ENCODE measurements at places on chromosomes 1 and 21.

DNA sequence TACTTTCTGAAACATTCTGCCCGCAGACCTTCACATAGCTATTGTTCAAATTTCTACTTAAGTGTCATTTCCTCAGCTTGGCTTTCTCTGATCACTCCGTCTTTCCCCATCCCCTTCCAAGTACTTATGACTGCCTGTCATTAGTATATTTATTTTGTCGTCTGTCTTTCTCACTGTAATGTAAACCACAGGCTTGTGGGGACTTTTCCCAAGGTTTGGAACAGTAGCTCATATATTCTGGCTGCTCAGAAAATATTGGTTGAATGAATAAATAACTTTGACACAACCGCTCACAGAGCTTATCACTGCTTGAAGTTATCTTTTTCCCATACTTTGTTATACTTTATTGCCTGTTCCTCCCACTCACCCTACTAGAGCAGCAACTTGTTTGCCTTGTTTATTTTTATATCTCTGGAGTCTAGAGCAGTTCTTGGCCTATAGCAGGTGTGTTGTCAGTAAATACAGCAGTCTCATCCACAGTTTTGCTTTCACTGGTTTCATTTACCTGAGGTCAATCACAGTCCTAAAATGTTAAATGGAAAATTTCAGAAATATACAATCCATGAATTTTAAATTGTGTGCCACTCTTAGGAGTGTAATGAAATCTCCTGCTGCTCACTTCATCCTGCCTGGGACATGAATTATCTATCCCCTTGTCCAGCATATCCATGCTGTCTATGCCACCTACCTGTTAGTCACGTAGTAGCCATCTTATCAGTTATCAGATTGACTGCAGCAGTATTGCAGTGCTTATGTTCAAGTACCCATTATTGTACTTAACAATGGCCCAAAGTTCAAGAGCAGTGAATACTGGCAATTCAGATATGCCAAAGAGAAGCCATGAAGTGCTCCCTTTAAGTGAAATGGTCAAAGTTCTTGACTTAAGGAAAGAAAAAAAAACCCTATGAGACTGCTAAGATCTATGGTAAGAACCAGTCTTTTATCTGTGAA is 2.4 kb upstream of the CNIH4 start:
- no peak for DNase-seq

DNA sequence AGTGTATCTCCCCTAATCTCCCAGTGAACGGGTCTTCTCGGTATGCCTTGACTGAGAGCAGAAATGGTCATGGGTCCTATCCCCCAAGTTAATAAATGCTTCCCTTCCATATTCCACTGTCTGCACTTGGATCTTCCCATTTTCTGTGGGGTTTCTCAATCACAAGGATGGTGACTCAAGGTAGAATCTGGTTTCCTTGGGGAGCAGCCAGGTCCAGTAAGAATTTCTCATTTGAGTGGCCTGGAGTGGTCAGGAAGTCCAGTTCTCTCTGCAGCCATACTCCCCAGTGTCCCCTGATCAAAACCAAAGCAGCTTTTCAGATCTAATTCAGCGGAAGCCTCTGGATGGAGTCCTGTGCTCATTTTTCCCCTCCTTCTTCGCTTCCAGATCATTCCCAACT is 14.8 kb upstream of the SLC27A3 start:
- no peak for DNase-seq

DNA sequence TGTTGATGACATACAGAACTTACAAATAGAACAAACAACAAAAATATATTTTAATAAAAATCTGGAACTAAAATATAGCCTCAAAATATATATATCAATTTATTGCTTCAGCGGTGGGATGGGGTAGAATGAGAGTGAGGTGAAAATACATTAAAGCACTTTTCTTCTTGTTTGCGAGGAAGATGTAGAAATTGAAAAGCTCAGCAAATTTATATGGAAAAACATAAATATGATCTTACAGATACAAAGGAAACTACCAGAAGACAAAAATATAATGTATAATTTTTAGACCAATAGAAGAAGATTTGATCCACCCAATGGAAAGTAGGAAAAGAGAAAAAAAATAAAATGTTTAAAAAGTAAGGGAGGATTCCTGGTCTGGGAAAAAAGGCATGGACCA is 372.2 kb downstream of the DISC1 start:
- no peak for DNase-seq

- no peak for DNase-seq
These were observed 84.3 kb upstream of the COA6 start for GRCh38 chr1:234288946-234289345.

- no peak for DNase-seq
These were observed 60.8 kb upstream of the KCNJ15 start for GRCh38 chr21:38196036-38196435.

DNA sequence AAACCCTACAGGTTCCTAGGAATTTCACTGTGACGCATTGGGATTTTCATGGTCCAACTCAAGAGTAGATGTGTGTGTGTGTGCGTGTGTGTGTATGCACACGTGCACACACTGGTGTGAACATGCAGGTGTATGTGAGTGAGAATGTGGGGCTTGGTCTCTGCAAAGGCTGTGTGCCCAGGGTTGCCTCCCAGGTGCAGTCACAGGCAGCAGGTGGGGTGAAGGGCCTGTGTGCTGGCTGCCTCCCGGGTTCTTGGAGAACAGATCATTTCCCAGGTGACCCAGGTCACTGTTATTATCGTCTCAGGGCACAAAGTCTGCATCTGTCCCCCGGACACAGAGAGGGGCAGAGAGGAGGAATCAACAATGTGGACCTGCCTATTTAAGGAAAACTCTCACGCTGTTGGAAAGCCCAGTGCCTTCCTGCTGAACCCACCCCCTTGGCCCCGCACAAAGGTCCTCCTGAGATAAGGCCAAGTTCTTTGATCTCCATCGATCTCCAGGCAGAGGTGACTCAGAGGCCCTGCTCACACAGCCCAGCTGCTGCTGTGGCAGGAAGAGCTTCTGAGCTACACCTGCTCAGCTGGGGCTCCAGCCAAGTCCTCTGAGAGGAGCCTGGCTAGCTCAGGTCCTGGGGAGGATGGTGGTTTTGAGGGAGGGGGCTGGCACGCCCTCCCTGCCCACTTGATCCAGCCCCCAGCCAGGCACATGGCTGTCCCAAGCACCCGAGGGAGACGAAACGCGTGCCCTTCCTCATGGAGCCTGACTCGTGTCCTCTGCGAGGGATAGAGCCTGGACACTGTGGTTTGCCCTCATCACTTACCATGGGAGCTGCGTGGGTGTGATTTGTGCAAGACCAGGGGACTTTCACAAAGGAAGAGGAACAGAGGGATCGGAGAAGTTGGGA is 134.0 kb upstream of the ARHGEF16 start:
- no peak for DNase-seq

DNA sequence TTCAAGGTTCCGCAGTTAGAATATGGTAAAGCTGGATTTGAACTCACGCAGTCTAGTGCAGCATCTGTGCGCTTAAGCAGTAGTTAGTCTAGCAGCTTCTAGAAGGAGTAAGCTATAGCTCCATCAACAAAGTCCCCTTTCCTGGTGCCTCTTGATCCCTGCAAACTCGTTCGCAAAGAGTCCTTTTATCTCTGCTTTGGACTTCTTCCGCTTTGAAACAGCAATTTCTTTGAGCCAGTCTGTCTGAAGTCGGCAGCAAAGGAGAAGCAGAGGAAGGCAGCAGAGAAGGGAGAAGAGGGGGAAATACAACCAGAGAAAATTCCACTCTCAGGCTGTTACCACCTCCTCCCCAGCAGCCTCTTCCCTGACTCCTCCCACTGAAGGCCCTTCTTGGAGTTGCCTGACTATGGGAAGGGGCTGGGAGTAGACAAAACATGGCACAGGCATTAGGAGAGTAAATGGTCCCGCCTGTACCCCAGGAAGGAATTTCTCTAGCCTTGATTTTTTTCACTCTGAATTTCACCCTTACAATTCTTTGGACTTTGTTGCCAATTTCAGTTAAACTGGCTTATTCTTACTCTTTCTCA is 25.9 kb downstream of the HSD3B2 start:
- no peak for DNase-seq

- no peak for DNase-seq
These were observed 25.2 kb upstream of the AGO1 start for GRCh38 chr1:35857830-35858229.

GRCh38 chr1:67766141-67766978 is 66.9 kb downstream of the GNG12 start:
- peak; percentile 40 for DNase-seq

Data from head of caudate nucleus (tissue), 42 donors.